ENCODE measurements at places on chromosomes 3 and 15.

DNA sequence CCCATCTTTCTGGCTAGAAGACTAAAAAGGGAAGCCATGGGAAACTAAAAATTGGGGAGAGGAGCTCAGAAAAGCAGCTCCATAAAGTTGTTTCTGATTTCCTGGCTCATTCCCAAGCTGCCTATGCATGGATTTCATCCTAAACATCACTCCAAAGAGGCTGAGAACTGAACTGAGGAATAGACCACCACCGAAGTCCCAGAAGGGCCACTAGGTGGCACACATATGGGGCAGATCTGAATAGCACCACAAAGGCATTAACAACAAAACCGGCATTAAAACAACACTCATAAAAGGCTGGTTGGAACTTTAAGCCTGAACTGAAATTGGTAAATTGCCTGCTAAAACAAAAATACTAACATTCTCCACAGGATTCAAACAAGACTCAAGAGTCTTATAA lies 106.3 kb downstream of the PLD1 start:
- peak; percentile 38 for DNase-seq

GRCh38 chr15:73607843-73608242 lies 25.3 kb downstream of the NPTN start:
- DNase-seq, result no peak

DNA sequence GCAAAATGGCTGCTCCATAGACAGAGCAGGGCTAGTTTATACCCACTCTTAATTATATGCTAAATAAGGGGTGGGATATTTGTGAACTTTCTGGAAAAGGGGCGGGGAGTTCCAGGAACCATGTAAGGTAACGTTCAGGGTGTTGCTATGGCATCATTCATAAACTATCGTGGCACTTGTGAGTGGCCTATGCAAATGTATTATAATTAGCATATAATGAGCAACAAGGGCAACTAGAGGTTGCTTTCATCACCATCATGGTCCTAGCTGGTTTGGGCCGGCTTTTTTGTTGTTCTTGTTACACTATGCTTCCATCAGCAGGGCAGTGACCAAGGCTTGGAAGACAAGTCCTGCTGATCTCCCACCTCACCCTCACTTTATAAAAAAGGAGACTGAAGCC lies 43.2 kb upstream of the FGD5 start:
- DNase-seq, result no peak

DNA sequence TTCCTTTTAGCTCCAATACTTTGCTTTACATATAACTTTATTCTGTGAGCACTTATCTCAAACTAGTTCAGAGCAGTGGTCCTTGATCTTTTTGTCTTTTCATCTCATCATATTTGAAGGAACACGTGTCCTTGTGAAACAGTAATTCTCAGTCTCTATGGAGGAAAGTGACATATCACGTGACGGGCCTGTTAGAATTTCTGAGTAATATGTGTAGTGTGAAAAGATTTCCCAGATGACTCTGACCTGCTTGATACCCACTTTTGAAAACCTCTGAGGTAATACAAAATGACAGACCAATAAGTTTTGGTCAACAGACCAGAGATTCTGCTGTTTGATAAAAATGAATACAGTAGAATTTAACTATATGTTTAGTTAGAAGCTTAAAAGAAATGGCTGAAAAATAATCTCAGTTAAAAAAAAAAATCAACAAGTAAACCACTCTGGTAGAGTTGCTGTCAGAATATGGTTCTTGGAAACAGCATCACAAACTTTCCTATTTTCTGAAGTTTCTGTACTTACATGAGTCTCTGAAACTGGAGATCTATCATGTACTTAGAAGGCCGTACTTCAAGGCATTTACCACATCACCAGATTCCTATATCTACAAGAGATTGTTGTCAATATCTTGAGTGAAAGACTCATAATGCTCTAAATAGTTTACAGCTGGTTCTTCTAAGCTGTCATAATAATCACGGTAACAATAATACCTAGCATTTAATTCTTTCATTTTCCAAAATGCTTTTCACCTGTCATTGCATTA lies 590.2 kb upstream of the TBL1XR1 start:
- DNase-seq, result no peak

- peak; percentile 92 for DNase-seq
Measured at GRCh38 chr3:1380926-1381646, 288.3 kb downstream of the CNTN6 start.

DNA sequence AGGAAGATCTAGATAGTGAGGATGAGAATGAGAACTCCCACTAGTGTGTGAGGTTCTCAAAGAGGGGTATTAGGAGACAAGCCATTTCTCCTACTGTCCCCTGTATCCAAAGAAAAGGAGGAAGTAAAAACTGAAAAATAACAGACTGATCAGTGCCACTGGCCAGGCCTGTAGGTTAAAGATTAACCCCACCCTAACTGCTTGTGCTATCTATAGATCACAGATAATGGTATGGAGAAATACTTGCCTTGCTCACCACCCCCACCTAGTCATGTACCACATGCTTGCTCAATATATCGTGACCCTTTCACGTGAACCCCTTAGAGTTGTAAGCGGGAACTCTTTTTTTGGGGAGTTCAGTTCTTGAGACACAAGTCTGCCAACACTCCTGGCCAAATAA lies 519.7 kb upstream of the FRG2C start:
- DNase-seq, result no peak

GRCh38 chr15:100194996-100195395 lies 146.8 kb downstream of the ADAMTS17 start:
- no peak for DNase-seq

DNA sequence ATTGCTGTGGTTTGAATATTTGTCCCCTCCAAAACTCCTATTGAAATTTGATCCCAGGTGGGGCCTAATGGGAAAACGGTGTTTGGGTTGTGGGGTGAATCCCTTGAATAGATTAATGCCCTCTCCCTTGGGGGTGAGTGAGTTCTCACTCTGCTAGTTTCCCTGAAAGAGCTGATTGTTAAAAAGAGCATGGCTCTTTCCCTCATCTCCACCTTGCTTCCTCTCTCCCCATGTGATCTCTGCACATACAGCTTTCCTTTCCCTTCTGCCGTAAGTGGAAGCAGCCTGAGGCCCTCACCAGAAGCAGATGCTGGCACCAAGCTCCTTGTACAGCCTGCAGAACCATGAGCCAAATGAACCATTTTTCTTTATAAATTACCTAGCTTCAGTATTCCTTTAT lies 394.9 kb upstream of the WNT5A start:
- DNase-seq, result no peak

- no peak for DNase-seq
Measured at GRCh38 chr3:148605521-148605920, 92.2 kb upstream of the AGTR1 start.

GRCh38 chr15:77001351-77001750 lies 6.4 kb downstream of the PSTPIP1 start:
- DNase-seq, result no peak

DNA sequence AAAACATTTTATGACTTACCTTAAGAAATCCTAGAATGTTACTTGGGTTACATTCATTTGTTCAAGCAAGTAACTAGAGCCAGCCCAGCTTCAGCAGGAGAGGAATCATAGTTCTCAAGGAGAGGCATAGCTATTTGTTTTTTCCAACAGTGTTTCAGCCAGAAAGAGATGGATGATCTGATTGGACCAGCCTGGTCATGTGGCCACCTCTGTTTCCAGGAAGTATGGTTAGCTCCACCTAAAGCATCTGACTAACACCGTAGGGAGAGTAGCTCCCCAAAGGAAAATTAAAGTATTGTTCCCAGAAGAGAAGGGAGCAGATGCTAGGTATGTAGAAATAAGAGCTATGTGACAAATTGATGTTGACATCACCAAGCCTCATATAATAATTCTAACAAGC lies 417.1 kb downstream of the TAFA4 start:
- no peak for DNase-seq

GRCh38 chr15:85976986-85977385 lies 102.7 kb upstream of the AGBL1 start:
- no peak for DNase-seq

DNA sequence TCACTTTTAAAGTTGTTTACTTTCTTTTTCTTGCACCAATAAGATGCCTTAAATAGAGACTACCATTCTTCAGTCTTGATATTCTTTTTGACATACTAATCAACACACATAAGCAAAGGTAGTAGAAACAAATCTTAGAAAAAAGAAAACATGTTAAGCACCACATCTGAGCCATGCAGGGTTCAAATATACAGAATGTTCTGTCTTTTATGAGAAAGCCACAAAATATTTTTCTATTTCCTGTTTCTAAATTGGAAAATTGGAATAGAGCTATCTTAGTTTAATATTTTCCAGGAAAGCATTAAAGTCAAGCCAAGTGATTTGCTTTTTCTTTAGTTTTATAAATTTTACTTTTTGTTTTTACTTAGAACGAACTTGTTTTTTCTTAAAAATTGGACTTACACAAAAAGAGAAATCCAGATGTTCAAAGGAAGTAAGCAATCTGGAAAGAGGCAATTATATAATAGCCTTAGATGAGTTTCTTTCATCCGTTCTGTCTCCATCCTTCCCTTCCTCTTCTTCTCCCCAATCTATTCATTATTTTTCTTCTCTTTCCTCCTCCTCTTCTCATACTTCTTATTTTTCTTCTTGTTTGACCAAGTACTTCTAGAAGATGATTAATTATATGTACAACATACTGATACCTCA lies 731.7 kb downstream of the SQOR start:
- no peak for DNase-seq

- DNase-seq, result peak; percentile 46
Measured at GRCh38 chr3:122251428-122251827, 68.0 kb downstream of the CASR start.

DNA sequence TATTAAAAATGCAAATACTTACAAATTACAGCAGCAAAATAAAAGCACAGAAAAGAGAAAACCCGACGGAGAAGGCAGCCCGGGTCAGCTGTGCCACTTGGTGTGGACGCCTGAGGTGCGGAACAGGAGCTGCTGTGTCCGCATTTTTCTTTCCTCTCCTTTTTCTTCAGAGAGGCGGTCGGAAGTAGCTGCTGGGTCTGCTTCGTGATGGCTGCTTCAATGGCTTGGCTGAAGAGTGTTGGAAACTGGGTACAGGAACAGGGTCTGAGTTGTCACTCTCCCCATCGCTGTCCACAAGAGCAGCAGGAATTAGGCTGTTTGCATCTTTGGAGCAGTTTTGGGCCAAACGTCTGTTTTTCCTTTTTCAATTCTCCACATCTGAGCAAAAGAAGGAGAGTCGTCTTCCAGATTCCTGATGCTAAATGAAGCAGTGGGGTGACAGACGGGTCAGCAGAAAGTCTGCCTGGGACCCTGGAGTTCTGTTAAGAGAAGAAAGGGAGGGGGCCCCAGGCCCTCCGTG lies 53.5 kb upstream of the ARL8B start:
- no peak for DNase-seq

GRCh38 chr15:65042776-65043327 lies 2.3 kb upstream of the SLC51B start:
- DNase-seq, result no peak

DNA sequence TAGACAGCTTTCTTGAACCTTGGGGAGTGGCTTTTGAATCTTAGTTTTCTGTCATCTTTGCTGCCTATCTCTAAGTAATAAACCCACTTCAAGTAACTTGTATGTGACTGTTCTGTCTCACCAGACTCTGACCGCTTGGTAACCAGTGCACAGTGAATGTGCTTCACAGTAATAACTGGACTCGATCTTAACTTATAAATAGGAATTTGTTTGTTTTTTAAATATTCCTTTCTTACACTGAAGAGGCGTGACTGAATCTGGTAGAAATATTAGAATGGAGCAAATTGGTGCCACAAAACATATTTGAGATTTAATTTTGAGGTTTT lies 318.0 kb downstream of the GBE1 start:
- no peak for DNase-seq

DNA sequence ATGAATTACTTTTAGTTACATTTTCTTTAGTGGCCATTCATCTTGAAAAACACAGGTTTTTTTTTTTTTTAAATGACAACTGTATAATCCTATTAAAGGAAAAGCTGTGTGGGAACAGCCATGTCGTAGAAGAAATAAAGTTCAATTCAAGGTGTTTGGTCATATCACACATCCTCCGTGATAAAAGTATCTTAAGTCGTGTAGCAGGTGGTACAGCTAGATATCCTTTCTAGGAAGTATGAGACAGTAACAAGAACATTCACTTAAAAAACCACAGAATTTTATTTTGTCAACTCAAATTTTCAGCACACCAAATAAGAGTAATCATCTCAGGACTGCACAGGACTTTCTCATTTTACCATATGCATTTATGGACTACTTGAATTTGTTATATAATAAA lies 16.1 kb downstream of the ZDHHC23 start:
- DNase-seq, result no peak

- peak; percentile 19 for DNase-seq
Measured at GRCh38 chr3:44104668-44105321, 136.9 kb upstream of the TOPAZ1 start.

DNA sequence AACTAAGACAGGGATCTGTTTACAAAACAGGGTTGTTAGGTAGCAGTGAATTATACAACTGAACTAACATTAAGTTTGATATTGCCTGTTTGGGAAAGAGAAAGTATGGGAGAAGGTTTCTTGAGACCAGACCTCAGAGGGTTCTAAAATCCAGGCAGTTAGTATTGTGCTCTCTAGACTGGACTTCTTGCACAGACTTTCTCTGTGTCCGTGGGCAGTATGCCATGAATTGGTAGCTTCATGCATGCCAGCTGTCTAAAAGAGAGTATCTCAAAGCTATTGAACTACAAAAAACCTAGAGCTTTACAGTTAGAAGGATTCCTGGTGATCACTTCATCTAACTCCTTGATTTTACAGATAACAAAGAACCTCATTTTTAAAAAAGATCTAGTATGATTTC lies 12.5 kb downstream of the SAMD7 start:
- peak; percentile 47 for DNase-seq
